AG10803 (cell line): ENCODE measurements at places on chromosomes 1 and 21.

- no peak for DNase-seq
Measured at GRCh38 chr1:30786264-30786991, 28.9 kb upstream of the LAPTM5 start.

DNA sequence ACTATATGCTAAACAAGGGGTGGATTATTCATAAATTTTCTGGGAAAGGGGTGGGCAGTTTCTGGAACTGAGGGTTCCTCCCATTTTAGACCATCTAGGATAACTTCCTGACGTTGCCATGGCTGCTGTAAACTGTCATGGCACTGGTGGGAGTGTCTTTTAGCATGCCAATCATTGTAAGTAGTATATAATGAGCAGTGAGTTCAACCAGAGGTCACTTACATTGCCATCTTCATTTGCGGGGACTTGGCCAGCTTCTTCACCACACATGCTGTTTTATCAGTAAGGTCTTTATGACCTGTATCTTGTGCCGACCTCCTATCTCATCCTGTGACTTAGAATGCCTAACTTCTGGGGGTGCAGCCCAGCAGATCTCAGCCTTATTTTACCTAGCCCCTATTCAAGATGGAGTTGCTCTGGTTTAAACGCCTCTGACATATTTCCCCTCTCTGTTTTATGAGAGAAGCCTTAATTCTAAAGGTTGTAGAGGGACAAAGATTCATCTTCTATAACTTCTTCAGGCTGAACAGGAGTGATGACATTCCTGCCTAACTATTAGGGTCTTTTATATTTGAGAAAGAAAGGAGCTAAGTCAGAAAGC, 60.4 kb downstream of the DIP2A start:
- no peak for DNase-seq

DNA sequence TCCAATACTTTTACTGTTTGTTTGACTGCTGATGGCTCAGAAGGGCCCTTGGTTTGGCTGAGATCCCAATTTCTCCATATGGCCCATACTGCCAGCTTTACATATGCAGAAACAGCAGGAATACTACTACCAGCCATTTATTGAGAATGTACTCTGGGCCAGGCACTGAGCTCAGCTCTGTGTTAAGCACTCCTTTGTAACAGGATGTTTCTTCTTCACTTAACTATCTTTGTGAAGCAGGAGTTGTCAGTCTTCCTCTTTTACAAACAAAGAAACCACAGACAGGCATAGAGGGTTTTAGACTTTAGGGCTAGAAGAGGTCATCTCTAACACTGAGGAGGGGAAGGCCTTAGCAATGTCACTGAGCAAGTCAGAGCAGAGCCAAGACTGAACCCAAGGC, 8.3 kb downstream of the HMGCL start:
- no peak for DNase-seq

DNA sequence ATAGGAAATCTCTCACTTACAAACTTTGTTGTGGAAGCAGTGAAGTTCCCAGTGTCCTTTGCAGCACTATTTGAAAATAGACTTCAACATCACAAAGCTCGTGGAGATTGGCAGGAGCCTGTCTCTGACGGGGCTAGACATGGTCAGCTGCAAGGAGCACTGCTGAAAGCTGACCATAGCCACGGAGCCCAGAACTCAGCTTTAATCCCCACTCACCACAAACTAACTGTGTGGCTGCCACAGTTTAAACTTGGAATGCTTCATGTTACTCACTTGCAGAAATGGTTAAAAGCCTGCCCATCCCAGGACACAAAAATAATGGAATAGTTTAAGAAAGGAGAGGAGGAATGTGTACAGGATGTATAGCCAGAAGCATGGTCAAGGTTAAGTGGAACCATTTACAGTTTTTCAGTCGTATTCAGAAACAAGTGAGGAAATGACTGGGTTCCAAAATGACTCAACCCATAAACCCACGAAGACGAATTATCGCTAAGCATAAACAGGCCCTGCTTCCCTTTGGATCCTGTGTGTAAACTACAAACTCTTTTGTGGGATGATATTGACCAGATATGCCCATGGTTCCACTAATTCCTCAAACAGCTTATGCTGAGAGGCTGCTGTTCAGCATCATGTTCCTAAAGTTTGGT, 18.2 kb downstream of the DNALI1 start:
- peak; percentile 86 for DNase-seq

DNA sequence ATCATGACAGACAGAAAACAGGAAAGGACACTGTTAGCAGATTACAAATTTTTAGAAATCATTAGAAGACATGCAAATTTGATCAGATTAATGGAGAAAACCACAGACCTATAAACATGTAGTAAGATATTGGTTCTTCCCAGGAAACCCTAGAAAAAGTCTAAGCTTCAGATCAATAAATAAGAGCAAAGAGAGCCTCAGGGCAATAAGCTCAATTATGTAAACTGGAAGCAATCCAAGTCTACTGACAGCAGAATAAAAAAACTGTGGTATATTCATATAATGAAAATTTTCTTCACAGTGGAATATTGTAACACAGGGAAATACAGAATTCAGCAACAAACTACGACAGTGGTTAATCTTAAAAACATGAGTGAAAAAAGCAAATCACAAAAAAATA, 36.3 kb downstream of the NRDC start:
- no peak for DNase-seq

DNA sequence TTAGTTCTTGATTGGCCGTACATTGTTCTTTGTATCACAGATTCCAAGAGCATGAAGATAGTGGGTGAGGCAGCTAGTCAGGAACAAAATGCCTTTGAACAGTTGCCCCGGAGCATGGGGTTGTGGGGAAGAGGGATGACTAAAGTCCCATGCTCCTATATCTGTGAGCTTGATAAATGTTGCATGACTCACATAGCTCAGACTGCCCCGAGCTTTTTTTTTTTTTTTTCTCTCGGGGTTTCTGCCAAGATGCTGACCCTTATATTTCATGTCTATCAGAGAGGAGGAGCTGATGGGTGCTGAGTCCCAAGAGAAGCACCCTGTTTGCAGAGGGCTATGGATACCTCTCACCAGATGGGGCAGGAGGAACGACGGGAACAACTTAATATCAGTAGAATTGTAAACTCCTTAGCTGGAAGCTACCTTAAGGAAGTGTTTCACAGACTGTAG, 40.6 kb downstream of the SRRM1 start:
- DNase-seq, result peak; percentile 86

GRCh38 chr1:211382714-211383480, 56.3 kb downstream of the TRAF5 start:
- peak; percentile 91 for DNase-seq

- DNase-seq, result no peak
Measured at GRCh38 chr21:42542596-42542995, 28.9 kb downstream of the SLC37A1 start.
